ENCODE measurements at places on chromosomes 6 and 20.

DNA sequence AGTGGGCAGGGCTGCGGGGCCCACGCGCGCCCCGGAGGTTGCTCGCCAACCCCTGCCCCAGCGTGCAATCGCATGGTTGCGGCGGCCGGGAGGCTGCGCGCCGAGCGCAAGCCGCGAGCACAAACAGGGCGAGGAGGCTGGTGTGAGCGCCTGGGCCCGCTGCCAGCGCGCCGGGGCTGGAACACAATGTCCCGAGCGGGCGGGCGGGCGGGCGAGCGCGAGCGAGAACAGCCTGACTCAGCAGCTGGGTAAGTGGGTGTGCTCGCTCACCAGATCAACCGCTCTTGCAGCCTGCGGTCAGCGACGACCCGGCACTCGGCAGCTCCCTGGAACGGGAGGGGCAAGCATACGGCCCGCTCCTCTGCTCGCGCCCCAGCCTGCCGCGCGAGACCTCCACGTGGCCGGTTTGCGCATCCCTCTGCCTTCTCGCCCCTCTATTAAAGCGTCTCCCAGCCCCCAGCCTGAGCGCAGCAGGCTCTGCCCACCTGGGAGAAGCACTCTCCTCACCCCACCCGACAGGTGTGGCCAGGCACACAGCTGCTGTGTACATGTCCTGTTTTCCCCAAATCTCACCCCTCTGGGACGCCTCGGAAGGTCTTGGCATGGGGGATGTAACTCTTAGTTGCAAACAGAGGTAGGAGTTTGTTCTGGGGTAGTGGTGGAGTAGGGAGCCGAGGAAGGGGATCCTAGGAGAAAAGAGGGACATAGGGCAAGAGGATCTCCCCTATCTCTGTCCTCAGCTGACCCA lies 8.7 kb upstream of the ARMC12 start:
- DNase-seq, result peak; percentile 99

- DNase-seq, result no peak
Observed at GRCh38 chr6:159913375-159913774, 22.6 kb downstream of the MAS1 start.

DNA sequence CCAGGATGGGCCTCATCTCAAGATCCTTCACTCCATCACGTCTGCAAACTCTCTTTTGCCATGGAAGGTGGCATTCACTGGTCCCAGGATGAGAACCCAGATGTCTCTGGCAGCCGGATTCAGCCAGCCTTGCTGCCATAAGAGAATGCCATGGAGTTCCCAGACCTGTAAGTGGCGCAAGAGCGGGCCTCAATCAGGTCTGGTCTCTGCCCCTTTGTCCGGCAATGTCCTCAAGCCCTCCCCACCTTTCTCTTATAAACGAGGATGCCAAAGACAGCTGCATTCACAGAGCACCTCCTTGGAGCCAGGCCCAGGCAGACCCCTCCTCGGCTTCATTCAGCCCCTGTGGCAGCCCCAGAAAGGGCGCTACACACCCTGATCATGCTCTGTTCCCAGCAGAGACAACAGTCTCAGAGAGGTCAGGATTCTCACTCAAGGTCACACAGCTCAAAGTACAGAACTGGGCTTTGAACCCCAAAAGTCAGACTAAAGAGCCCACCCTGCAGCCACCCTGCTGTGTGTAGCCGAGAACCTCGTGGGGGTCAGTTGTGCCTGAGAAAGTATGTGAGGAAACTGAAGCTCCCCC lies 263.7 kb downstream of the TAF4 start:
- DNase-seq, result no peak

GRCh38 chr20:45948261-45948733 lies 13.8 kb downstream of the PCIF1 start:
- no peak for DNase-seq

- DNase-seq, result no peak
Observed at GRCh38 chr6:29517728-29518440, 30.1 kb upstream of the MAS1L start.

GRCh38 chr6:72758901-72759300 lies 137.0 kb downstream of the KCNQ5 start:
- no peak for DNase-seq

GRCh38 chr20:18886756-18887155 lies 73.2 kb downstream of the SCP2D1 start:
- no peak for DNase-seq

- peak; percentile 9 for DNase-seq
Observed at GRCh38 chr6:162343198-162343935, 384.2 kb downstream of the PRKN start.

GRCh38 chr6:30810813-30811339 lies 66.5 kb upstream of the IER3 start:
- no peak for DNase-seq

- DNase-seq, result no peak
Observed at GRCh38 chr6:713351-713750, 20.4 kb upstream of the EXOC2 start.

DNA sequence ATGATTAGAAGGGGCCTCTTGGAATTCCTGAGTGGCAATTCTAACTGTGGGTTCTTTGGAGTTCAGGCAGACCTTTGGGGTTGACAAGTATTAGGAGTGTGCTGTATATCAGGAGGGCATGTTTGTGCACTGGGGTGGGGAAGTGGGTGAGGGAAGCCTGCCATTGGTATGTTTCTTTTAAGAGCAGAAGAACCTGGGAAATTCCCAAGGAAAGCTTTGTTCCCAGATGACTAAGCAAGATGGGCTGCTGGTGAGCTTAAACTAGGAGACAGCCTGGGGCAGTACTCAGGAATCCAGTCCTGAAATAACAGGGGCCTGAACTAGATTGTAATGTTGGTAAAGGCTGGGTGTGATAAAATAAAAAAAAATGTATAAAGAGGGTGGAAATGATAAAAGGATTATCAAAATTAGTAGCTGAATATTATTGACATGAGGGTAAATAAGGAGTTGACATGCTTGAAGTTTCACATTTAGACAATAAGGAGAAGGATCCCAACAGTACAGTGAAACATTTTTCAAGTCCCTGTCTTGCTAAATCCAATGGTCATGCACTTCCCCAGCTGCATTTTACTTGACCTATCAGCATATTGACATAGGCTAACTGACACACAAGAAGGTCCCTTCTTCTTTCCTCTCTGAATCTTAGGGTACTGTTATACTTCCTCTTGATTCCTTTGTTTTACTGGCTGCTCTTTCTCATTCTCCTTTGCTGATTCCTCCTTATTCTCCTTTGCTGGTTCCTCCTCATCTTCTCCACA lies 18.4 kb upstream of the IFNGR1 start:
- peak; percentile 84 for DNase-seq

DNA sequence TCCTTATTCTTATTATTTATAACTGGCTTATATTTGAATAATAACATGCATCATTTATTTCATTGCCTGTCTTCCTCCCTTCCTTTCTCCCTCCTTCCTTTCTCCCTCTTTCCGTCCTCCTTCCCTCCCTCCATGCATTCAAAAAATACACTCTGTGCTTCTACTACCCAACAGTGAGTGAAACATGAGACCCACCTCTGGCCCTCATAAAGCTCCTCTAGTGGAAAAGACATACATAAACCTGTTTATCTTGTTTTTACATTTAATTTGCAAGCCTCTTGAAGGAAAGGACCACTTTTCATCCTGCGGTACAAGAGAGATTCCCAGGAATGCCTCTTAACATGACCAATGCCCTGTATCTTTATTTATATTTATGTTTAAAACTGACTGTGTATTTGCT lies 21.8 kb upstream of the ISM1 start:
- no peak for DNase-seq

- no peak for DNase-seq
Observed at GRCh38 chr6:160258346-160259142, at the start of gene SLC22A2. TSS of gene SLC22A2 (minus strand) at chr6:160258821. CDS start at chr6:160258757, 64 bp downstream.

DNA sequence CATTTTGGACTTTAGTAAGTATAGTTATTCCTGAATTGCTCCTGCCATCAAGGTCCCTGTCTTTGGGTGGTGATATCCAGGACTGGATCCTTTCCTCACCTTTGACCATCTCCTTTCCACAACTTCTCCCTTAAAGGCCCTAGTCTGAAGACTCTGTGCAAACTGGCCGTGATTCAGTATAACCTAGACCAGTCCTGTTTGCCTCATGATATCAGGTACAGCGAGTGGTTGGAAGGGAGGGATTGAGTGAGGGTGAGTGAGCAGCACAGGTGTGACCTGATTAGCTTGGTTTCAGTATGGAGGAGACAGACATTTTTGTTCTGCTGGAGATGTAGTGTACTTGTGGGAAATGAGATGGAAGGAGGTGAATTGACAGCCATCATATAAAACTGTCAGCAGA lies 2.3 kb upstream of the RRP36 start:
- no peak for DNase-seq

- DNase-seq, result no peak
Observed at GRCh38 chr20:62650551-62651284, 8.4 kb downstream of the SLCO4A1 start.

DNA sequence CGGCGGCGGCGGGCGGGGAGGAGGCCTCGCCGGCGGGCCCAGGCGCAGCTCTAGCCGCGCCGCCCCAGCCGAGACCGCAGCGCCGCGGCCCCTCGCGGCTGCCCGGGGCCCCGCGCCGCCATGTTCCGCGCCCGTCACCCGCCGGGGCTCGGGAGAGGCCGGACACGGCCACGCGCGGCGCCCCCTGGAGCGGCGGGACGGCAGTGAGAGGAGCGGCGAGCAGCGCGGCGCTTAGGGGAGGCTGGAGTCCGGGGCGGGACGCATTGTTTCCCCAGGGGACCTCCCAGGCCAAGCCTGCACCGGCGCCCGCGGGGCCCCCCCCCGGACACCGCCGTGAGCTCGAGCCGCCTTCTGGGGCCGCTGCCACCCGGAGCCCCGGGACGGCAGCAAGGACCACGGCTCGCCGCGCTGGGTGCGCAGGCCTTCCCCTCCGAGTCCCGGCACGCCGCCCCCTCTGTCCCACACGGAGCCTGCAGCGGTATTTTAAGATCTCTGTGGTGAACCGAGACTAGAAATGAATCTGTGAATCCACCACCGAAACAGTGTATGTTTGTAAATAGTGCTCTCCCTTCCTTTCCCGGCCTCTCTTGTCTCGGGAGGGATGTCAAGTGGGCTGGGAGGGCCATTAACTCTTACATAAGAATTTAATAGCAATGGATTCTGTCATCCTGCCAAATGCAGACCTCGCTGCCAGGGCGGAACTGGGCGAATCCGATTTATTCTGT lies 424 bp upstream of the KIF13A start:
- DNase-seq, result peak; percentile 61

DNA sequence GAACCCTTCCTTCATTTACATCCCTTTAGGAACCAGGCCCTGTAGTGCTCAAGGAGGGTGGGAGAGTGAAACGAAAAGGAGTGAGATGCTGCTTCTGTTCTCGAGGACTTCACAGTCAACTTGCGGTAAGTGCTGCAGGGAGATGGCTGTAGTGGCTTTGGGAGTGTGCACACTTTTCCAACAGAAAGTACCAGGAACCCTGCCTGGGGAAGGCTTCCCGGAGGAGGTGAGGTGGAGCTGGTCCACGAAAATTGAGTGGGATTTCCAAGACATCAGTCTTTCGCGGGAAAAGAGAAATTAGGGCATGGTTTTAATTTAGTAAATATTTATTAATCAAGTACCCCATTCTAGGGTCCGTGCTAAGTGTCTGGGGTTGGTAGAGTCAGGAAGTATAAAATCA lies 12.7 kb downstream of the TRIM31 start:
- no peak for DNase-seq

GRCh38 chr6:137601471-137601870 lies 107.3 kb upstream of the OLIG3 start:
- no peak for DNase-seq

GRCh38 chr6:31581434-31582229 lies 592 bp downstream of the LTB start:
- DNase-seq, result no peak

- no peak for DNase-seq
Observed at GRCh38 chr6:128070406-128070805, 169.5 kb upstream of the THEMIS start.

- DNase-seq, result peak; percentile 58
Observed at GRCh38 chr20:14963262-14963663, 625.9 kb upstream of the FLRT3 start.

DNA sequence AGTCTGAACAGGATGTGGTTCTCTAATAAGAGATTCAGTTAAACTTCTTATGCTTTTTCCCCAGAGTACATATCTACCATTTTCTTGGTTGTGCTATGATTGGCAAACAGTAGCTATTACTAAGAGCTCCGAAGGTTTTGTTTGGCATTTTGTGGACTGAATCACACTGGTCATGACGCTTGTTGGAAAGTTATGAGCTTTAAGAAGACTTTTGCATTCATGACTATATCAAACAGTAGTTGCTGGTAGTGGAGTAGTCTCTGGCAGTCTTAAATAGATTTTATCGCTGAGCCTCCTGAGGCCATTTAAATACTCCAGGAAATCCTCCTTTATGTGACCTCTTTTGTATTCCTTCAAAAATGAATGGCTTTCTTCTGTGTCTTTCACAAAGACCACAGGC lies 40.8 kb downstream of the CCDC170 start:
- no peak for DNase-seq

DNA sequence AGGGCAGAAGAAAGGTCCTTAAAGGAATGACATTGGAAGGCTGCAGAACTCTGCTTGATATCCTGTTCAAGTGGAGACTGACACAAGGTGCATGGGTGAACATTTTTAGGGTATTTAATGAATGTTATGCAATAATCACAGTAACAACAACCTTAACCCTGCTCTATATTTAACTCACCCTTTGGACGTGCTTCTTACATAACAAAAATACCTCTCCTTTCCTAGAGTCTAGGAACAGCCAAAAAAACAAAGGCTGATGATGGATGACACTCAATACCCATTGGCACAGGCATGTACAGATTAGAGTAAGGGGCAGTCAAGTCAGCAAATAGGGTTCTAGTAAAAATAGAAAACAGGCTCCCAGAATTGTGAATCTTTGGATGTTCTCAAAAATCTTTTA lies 30.6 kb downstream of the ROS1 start:
- DNase-seq, result no peak

DNA sequence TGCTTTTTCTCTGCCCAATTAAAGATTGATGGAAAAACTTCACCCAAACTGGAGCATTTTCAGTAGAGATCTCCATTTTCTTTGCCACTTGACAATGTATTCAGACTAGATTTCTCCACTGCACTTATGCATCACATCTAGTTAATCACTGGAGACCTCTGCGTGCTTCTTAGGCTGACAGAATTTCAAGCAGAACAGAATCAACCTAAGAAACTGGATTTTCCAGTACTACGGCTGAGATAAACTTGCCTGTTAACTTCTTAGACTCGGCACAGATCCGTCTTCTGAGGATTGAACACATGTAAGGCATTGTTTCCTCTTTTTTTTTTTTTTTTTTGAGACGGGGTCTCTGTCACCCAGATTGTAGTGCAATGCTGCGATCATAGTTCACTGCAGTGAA lies 139.2 kb downstream of the LRRC1 start:
- no peak for DNase-seq

DNA sequence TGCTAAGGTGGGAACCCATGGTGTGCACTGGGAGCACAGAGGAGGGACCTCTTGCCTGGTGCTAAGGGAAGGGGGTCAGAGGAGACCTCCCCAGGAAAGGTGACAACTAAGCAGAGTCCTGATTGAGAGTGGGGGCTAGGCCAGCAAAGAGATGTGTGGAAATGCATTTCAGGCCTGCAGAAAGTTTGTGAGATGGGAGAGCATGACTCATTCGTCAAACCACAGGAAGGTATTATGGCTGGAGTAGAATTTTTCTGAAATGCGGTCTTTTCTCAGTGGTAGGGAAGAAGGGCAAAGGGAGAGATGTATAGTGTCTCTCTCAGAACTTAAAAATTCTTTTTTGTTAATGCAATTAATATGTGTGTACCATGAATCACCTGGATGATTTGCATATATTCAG lies 23.6 kb upstream of the EDN1 start:
- DNase-seq, result peak; percentile 45

GRCh38 chr6:78484198-78485064 lies 382.9 kb upstream of the IRAK1BP1 start:
- no peak for DNase-seq

- DNase-seq, result no peak
Observed at GRCh38 chr20:50395914-50396488, 114.2 kb upstream of the PTPN1 start.
